Posterior vena cava (tissue), 2 donors: ENCODE measurements at places on chromosomes 4 and X. TPM values are rescaled to one million over a fixed set of nuclear protein-coding genes. Genes with fewer than 3 reads are reported as not detected.
A peak's percentile ranks its signal among the peaks of the same experiment; 100 is the strongest.

- no peak for DNase-seq
Observed at GRCh38 chr4:150439451-150439933, 142.5 kb upstream of the MAB21L2 start.

DNA sequence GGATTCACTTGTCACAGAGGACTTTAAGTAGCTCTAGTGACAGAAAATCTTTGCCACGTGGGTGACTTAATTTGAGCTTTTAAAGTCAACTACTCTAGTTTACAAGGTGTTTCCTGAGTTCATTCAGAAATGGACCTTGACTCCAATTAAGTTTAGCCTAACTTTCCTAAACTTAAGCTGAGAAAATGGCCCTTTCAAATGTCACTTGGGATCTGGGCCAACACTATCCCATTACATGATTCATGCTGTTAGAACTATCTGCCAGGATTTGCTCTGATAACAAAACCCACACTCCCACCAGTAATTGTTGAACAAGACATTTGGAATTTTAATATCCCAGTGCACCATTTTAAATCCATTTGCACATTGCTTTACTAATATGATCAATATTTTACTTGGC, 40.8 kb downstream of the C4orf46 start:
- no peak for DNase-seq

The NPY5R gene
- 7.4 TPM for total RNA-seq

The GAB1 gene
- total RNA-seq, result 36.0 TPM

GRCh38 chrX:131827935-131828334, 195.2 kb upstream of the STK26 start:
- no peak for DNase-seq

The ALPK1 gene
- total RNA-seq, result 22.8 TPM

- peak; percentile 93 for DNase-seq
Observed at GRCh38 chr4:26028793-26029567, 115.0 kb downstream of the SMIM20 start.

The GUCY1B1 gene
- total RNA-seq, result 26.8 TPM

- no peak for DNase-seq
Observed at GRCh38 chr4:107050525-107051135, 14.5 kb upstream of the DKK2 start.

GRCh38 chrX:139304471-139304870, 226.1 kb upstream of the F9 start:
- DNase-seq, result no peak

The AREG gene
- 2.9 TPM for total RNA-seq

- DNase-seq, result no peak
Observed at GRCh38 chr4:154502111-154502510, 10.5 kb upstream of the DCHS2 start.

The WAS gene
- 7.3 TPM for total RNA-seq

- DNase-seq, result no peak
Observed at GRCh38 chr4:163535657-163536056, 41.2 kb downstream of the TMA16 start.

- no peak for DNase-seq
Observed at GRCh38 chr4:175435381-175435783, 376.7 kb downstream of the GPM6A start.

The GAGE12E gene
- not detected for total RNA-seq

GRCh38 chrX:85963736-85964135, 83.6 kb downstream of the CHM start:
- DNase-seq, result no peak

DNA sequence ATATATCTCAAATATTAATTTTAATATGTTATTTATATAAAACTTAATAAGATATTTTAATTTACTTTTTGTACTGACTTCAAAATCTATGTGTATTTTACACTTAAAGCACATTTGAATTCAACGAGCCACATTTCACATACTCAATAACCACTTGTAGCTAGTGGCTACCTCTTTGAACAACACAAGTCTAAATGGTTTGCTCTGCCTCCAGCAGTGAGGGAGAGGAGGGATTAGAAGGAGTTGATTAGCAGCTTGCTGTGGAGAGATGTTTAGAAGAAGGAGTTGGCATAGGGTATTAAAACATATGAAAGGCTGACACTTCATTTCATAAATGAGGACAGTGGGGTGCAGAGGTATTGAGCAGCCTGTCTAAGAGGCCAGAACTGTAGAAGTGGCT, 124.0 kb downstream of the ARHGAP24 start:
- no peak for DNase-seq

DNA sequence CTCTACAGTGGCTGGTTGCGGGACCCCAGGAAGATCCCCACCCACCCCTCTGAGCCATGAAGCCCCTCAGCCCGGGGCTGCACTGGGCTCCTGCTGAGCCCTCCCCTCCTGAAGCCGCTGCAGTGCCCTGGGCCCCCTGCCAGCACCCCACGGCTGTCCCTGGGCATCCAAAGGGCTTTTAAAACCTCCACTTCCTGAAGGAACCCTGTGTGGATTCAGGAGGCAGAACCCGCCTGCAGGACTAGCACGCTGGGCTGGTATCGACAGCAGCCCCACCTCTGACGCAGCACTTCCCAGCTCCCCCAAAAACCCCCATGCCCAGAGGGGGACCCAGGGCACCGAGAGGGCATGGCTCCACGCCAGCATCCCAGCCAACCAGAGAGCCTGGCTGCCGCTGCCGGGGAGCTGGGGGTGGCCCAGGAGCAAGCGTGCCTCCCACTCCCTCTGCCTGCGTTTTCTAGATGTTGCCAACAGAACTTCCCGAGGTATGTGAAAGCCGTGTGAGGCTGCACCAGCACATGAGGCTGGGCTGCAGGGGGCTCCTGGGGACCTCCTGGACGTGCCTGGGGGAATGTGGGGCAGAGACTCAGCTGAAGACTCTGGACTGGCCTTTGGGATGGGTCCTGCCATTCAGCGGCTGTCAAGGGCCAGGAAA, 6.3 kb downstream of the MXD4 start:
- DNase-seq, result peak; percentile 77

The LNX1 gene
- 3.7 TPM for total RNA-seq

The FAM9C gene
- not detected for total RNA-seq

GRCh38 chr4:39032218-39033085, at the start of gene TMEM156:
TMEM156 (minus strand) TSS chr4:39032409; CDS start chr4:39032313, 96 bp downstream.
- DNase-seq, result no peak

DNA sequence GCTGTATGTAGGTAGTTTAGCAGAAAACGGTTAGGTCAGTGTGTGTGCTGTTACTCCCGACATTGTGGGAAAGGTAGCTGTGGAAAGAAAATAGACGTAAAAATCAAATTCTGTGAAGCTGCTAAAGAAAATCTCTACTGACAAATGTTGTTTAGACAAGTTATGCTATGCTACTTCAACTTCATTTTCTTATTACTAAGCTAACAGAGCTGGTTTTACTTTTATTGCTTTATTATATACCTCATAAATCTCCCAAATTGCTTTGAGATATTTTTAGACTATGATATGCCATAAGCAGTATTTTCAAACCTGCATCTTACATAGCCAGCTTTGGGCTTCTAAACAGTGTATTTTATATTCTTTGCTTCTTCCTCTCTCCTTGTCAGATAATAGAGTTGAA, 108.2 kb upstream of the PACRGL start:
- DNase-seq, result no peak

GRCh38 chr4:140875746-140876452, 119.7 kb upstream of the TBC1D9 start:
- DNase-seq, result no peak

GRCh38 chr4:1981251-1982058, 27.3 kb downstream of the NELFA start:
- DNase-seq, result peak; percentile 82

DNA sequence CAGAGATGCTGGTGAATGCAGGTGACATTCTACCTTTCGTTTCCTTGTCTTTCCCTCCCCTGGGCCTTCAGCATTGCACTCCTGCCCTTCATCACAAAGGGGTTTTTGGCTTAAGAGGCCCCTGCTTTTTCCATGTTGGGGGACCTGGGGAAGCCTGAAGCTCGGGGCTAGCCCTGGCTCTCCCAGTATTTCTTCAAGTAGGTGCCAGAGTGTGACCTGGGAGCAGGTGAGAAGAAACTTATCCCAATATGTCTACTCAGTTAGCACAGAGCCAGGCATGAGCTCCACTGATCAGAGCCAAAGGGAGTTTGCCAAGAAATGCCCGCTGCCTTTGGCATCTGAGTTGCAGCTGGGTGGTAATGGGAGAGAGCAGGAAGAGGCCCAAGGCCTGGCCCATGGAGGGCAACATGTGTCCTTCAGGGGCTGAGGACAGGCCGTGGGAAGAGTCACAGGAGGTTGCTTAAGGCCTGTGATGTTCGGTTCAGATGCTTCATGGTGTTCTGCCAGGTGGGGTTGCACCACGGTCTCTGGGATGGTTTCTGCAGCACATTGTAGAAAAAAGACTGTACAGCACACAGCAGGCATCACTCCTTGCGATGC, 7.6 kb downstream of the PRRG3 start:
- peak; percentile 54 for DNase-seq

DNA sequence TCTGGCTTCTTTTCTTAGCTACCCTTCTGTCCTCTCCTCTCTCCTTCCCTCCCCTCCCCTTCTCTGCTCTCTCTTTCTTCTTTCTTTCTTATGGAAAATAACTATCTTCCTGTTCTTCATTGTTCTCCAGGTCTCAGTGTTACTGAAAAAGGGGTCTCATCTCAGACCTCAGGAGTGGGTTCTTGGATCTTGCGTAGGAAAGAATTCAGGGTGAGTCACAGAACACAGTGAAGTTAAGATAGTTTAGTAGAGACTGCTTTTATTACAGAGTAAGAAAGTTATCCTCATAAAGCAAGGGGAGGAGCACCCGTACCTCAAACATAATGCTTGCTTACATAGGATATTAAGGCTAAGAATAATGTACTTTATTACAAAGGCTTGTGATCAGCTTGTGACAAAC, 31.8 kb upstream of the CWH43 start:
- DNase-seq, result no peak

DNA sequence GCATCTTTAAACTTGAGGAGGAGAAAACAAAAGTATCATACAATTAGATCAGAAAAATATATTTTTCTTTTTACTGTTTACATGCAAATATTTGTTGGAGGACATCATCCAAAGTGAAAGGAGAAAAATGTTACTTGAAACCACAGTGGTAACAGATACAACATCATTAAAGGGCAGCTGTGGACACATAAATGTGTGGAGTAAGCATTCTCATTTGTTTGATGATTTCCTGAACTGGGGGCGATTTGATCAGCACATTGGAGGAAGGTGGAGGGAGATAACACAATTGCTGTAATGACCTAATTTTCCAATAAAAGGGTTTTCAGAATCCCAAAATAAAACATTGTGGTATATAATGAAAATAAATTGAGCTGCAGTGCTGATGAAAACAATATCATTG, 314.5 kb upstream of the HS3ST1 start:
- no peak for DNase-seq

- DNase-seq, result no peak
Observed at GRCh38 chr4:4479366-4479765, 62.5 kb downstream of the STX18 start.
